Fibroblast of skin of right quadriceps (primary cell): ENCODE measurements at places on chromosomes 6 and 20.
A peak's percentile ranks its signal among the peaks of the same experiment; 100 is the strongest.

- DNase-seq, result no peak
Measured at GRCh38 chr20:8132484-8133309, 631 bp downstream of the PLCB1 start.

GRCh38 chr6:151482290-151482689 is 11.5 kb upstream of the CCDC170 start:
- peak; percentile 67 for DNase-seq

- no peak for DNase-seq
Measured at GRCh38 chr20:1579488-1579887, 22.0 kb upstream of the SIRPD start.

DNA sequence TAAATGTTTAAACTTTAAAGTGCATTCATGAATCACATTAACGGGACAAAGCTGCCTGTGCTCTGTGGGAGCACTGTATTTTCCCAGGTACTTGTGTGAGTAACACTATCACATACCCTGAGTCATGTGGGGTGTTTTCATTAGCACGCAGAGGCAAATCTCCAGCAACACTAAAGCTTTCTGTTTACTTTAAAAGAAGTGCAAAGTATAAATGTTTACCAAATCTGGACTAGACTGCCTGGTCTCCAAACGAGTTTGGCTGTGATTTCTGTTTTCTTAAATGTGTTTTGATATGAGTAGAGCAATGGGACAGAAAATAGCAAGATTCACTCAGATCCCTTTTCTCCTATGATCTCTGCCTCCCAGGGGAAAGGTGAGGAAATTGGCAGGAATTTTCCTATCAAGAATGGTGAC is 28.8 kb upstream of the RIPPLY2 start:
- no peak for DNase-seq

GRCh38 chr6:137816133-137816579 is 50.9 kb upstream of the TNFAIP3 start:
- no peak for DNase-seq

GRCh38 chr6:132995432-132995831 is 181.1 kb downstream of the RPS12 start:
- no peak for DNase-seq

DNA sequence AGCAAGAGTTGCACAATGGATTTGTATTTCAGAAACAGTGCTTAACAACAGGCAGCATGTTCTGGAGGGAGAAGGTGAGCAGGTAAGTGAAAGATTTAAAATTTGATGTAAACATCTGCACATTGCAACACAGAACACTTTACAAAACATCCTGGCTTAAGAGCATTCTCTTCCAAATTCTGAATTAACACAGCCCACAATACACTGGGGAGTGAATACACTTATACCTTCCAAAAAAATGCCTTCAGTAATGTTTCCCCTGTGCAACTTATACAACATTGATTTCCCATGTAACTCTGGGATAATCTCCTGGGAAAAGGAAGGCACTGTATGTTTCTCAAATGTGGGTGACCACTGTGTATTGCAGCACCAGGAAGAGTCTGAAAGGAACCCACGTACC is 127.6 kb downstream of the FYN start:
- DNase-seq, result no peak

- DNase-seq, result peak; percentile 69
Measured at GRCh38 chr6:47188588-47189021, 121.1 kb downstream of the TNFRSF21 start.

DNA sequence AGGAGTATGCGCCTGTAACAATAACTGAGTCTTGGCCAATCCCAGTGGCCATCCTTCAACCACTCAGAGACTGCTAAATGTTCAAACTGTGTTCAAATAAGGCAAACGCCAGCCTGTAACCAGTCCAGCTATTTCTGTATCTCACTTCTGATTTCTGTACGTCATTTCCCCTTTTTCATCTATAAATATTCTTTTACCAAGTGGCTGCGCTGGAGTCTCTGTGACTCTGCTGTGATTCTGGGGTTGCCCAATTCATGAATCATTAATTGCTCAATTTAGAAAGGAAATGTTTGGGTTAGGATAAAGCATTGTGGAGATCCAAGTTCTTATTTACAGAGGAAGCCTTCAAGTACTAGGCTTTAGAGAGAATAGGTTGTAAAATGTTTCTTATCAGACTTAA is 89.8 kb upstream of the UST start:
- peak; percentile 28 for DNase-seq

GRCh38 chr6:16344756-16345155 is 106.4 kb downstream of the GMPR start:
- peak; percentile 76 for DNase-seq
